Naive thymus-derived CD4-positive, alpha-beta T cell (primary cell): ENCODE measurements at places on chromosomes 5 and 9.

- no peak for DNase-seq
- H3K4me3 ChIP-seq = no peak overlapping the region
- H3K27ac ChIP-seq = no peak overlapping the region
- H3K27me3 ChIP-seq = no peaks in the 10 kb centered on the region
- H3K36me3 ChIP-seq = no peaks in the 10 kb centered on the region
These were observed 17.1 kb upstream of the FBXL17 start for GRCh38 chr5:108398964-108399363.

- no peak overlapping the region for H3K27ac ChIP-seq
- H3K4me3 ChIP-seq = no peak overlapping the region
- DNase-seq = no peak
- no peaks in the 10 kb centered on the region for H3K4me1 ChIP-seq
These were observed 485.9 kb downstream of the EFNA5 start for GRCh38 chr5:107184871-107185270.

DNA sequence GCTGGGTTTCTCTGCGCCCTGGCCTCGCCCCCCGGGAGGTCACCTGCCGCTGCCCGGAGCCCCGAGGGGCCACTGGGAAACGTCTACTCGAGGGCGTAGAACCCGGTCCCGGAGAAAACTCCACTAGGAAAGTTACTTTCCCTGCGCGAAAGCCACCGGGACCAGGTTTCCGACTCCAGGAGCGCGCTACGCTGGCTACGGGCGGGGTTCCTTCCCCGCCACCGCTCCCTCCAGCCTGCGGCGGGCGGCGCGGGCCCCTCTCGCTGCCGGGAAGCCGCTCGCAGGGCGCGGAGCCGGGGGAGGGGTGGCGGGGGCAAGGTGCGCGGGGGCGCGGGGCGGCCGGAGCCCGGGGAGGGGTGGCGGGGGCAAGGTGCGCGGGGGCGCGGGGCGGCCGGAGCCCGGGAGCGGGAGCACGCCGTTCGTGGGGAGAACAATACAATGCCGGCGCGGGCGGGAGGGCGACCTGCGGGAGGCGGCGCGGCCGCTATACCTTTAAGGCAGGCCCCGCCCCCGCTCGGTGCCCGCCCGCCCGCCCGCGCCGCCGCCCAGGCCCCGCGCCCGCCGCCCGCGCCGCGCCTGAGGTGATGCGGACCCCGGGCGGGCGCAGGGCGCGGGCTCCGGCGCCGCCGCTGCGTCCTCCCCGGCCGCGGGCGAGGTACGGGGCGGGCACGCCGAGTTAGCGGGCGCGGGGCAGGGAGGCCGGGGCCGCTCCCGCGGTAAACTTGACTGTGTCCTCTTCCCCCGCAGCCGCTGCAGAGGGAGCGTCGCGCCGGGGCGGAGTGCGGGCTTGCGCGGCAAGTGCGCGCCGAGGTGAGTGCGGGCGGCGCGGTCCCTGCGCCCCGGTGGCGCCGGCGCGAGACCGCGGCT, 278.1 kb downstream of the AOPEP start:
- H3K4me1 ChIP-seq = peaks cover 7% of the 10 kb centered on the region
- H3K27ac ChIP-seq = no peak overlapping the region
- peak overlapping the region; percentile 51 for H3K4me3 ChIP-seq
- peaks cover 11% of the 10 kb centered on the region for H3K27me3 ChIP-seq
- H3K36me3 ChIP-seq = no peaks in the 10 kb centered on the region
- DNase-seq = peak; percentile 19

DNA sequence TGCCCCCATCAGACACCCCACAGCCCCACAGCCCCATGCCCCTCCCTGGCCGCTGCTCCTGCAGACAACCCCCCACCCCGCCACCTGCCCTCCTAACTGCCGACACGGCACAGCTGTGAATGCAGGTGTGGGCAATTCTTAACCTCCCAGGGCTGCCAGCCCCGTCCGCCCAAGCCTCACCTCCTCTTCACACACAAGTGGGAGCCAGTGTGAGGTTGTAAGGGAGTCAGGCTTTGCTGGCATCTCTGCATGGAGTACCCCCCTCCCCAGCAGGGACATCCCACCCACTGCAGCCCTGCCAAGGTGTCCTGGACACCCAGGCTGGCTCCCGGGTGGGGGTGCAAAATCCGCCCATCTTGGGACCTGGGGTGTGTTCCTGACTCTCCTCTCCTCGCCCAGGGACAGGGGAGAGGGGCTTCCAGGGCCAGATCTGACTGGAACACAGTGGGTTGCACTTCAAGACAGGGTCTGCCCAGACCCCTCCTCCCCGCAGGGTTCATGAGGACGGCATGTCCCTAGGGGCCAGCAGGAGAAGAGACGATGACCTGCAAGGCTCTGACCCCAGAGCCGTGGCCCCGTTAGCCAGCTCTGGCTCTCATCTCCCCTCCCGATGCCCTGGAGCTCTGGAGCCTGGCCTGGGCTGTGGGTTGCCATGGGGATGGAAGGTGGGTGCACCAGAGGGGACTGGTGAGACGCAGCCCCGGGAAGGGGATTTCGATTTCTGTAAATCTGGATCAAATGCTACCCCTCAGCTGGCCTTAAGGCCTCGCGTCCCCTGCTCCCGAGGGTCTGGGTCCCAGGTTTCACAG, 34.4 kb downstream of the SARDH start:
- H3K36me3 ChIP-seq = no peaks in the 10 kb centered on the region
- H3K27me3 ChIP-seq = no peaks in the 10 kb centered on the region
- DNase-seq = peak; percentile 48

DNA sequence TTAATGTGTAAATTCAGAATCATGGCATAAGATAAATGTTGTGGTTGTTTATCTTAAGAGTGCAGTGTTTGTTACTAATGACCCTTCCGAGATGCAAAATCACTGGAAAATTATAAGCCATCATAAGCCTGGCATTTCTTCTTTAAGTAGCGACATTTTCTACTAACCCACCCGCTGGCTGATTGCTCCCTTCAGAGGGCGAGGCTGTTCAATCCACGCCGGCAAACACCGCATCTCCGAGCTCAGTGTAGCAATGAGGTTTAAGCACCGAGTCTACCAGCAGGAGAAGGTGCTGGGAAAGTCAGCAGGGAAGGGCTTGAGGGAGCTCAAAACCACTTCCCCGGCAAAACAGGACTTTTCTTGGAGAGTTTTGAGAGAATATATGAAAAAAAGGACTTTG, 52.7 kb downstream of the AK8 start:
- no peak overlapping the region for H3K4me3 ChIP-seq
- H3K27me3 ChIP-seq = no peaks in the 10 kb centered on the region
- no peak for DNase-seq
- H3K4me1 ChIP-seq = no peaks in the 10 kb centered on the region

DNA sequence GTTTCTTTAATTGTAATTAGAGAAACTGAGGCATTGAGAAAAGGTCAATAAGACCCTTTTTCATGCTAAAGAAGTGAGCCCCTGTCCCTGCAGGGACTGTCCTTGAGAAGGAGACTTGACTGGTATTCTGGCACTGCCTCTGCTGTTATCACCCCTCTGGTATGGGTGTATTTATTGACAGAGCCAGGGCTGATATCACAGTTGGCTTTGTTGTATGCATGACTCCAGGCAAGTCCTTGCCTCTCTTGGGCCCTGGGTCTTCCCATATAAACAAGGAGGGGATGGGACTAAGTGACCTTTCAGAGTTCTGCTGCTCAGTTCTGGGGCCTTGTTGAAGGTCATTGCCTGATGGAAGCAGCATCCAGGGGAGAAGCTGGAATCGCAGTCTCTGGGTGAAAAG, 71.8 kb upstream of the PPARGC1B start:
- H3K27ac ChIP-seq = no peak overlapping the region
- H3K4me3 ChIP-seq = no peak overlapping the region
- no peaks in the 10 kb centered on the region for H3K36me3 ChIP-seq
- no peak for DNase-seq
- H3K4me1 ChIP-seq = no peaks in the 10 kb centered on the region
- H3K27me3 ChIP-seq = no peaks in the 10 kb centered on the region

- no peaks in the 10 kb centered on the region for H3K4me1 ChIP-seq
- H3K4me3 ChIP-seq = no peak overlapping the region
- DNase-seq = no peak
- no peaks in the 10 kb centered on the region for H3K27me3 ChIP-seq
- H3K27ac ChIP-seq = no peak overlapping the region
These were observed 74.3 kb downstream of the KIAA0825 start for GRCh38 chr5:94544031-94544650.

- no peak overlapping the region for H3K4me3 ChIP-seq
- H3K36me3 ChIP-seq = no peaks in the 10 kb centered on the region
- DNase-seq = no peak
- H3K27ac ChIP-seq = no peak overlapping the region
- peaks cover 3% of the 10 kb centered on the region for H3K4me1 ChIP-seq
- H3K27me3 ChIP-seq = no peaks in the 10 kb centered on the region
These were observed 72.2 kb upstream of the TNFSF8 start for GRCh38 chr9:115002371-115003120.

DNA sequence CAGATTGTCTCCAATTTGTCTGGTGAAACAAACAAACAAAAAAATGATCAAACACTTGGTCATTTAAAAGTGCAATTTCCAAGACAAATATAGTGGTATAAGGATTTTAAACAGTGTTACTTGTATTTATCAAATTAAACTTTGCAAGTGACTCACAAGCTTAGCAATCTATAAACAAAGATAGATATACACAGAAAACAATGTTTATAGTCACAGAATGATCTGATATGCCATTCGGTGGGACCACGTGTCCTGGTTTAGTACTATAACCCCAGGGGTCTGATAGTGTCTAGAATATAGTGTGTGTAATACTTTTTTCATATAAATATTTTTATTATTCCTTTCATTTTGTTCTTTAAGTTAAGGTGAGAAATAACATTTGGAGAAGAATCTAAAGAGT, 91.3 kb downstream of the DPYSL3 start:
- H3K27ac ChIP-seq = no peak overlapping the region
- no peak overlapping the region for H3K4me3 ChIP-seq
- DNase-seq = no peak
- H3K4me1 ChIP-seq = no peaks in the 10 kb centered on the region
- no peaks in the 10 kb centered on the region for H3K36me3 ChIP-seq

DNA sequence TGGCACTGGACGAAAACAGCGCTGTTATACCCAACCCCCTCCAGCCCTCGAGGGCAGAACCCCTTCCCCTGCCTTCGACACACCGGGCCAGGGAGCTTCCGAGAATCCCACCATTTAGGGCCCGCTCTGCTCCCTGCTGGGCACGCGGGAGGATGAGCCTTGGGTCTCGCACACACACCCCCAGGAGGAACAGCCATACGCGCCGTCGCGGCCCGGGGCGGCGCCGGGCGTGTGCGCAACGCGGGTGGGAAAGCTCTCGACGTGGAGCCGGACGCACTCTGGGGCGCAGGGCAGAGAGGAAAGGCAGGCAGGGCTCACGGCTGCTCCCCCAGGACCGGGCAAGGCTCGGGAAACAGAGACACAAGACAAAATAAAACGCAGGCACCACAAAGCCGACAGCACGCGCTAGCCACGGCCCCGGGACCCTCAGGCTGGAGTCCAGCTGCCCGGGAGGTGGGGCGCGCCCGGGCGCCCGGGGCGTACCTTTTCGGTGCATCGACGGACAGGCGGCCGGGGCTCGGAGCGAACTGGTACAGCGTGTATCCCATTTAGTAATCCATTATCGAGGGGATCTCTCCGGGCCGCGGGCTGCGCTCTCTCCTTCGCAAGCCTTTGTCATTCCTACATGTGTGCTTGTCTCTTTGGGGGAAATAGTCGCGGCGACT, 789 bp downstream of the SEMA6A start:
- no peak overlapping the region for H3K27ac ChIP-seq
- no peaks in the 10 kb centered on the region for H3K27me3 ChIP-seq
- peaks cover 8% of the 10 kb centered on the region for H3K4me1 ChIP-seq
- no peak for DNase-seq
- no peaks in the 10 kb centered on the region for H3K36me3 ChIP-seq
- no peak overlapping the region for H3K4me3 ChIP-seq

GRCh38 chr5:143217065-143217803, 186.3 kb downstream of the NR3C1 start:
- no peaks in the 10 kb centered on the region for H3K27me3 ChIP-seq
- no peaks in the 10 kb centered on the region for H3K4me1 ChIP-seq
- no peak for DNase-seq
- H3K4me3 ChIP-seq = no peak overlapping the region

DNA sequence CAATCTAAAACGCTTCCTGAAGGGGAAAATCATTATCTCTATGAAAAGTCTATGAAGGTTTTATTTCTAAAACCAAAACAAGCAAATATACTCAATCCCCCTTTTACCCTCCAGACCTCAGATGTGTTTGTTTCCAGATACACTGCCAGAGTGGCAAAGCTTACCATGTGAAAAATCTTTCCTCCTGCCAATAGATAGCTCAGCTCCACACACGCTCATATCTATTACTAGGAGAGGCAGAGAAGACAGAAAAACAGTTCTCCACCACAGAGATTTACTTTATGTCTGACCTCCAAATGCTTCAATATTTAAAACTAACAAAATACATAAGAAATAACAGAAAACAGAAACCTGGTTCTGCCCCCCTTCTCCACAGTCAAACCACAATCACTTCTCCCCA, 7.0 kb downstream of the IRX2 start:
- H3K27me3 ChIP-seq = peaks cover 5% of the 10 kb centered on the region
- H3K27ac ChIP-seq = no peak overlapping the region
- no peak for DNase-seq
- H3K4me1 ChIP-seq = no peaks in the 10 kb centered on the region

DNA sequence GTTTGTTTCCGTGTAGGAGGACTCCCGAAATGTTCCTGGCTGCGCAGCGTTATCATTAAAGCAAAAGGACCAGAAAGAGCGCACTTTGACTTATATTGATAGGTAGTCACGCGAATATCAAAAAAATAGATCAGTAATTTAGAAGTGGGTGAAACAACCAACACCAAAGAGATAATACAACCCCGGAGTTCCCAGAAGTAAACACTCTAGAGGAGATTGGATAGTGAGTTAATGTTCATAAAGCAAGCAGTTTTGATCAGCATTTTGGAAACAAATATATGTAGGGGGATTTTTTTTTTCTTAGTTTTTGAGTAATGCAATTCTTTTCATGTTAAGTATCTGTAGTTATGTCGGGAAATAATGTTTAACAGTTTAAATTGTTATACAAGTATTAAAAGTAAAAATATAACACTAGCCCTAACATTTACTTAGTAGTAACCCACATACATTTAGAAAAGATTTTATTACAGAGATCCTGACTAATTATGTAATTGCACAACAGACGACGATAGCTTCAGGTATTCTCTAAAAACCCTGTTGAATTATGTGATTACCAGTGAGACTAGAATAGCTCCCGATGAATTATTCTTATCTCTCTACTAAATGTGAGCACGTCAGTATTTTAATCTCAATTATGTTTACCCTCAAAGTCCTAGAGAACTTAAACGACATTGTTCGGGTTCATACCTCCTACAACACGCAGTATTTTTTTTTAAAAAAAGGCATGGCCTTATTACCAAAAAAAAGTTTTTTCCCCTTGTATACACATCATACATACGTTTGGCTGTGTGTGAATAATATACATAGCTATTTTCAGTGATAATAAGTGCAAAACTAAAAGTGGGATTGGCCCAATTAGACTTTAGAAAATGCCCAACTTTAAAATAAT, 9.4 kb upstream of the NFIB start:
- no peaks in the 10 kb centered on the region for H3K36me3 ChIP-seq
- H3K27me3 ChIP-seq = peaks cover 8% of the 10 kb centered on the region
- H3K27ac ChIP-seq = no peak overlapping the region
- no peak for DNase-seq
- peak overlapping the region; percentile 56 for H3K4me3 ChIP-seq
